ENCODE measurements at places on chromosomes 4 and X.

DNA sequence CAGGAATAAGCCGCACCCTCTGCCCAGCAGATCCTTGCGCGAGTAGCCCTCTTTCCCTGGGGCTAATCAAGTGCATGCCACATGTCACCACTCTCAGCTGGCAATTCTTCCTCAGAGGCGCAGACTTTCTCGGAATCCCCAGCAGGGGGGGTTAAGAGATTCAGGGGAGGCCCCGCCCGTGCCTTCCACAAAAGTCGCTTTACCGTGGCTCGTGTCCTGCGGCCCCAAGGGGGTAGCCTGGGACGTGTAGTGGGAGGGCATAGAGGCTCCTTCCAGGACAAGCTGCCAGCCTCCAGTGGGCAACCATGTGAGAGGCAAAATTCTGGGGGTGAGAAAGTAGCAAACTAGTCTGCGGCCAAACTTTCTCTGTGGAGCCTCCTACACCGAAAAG, 652 bp downstream of the SRPX start:
- no peak for DNase-seq

- no peak for DNase-seq
These were observed 269.2 kb downstream of the HNRNPD start for GRCh38 chr4:82104578-82104977.

GRCh38 chr4:128060121-128060698, 902 bp upstream of the LARP1B start:
- DNase-seq = no peak

GRCh38 chrX:72687396-72687795, 26.7 kb downstream of the PHKA1 start:
- DNase-seq = peak; percentile 32

DNA sequence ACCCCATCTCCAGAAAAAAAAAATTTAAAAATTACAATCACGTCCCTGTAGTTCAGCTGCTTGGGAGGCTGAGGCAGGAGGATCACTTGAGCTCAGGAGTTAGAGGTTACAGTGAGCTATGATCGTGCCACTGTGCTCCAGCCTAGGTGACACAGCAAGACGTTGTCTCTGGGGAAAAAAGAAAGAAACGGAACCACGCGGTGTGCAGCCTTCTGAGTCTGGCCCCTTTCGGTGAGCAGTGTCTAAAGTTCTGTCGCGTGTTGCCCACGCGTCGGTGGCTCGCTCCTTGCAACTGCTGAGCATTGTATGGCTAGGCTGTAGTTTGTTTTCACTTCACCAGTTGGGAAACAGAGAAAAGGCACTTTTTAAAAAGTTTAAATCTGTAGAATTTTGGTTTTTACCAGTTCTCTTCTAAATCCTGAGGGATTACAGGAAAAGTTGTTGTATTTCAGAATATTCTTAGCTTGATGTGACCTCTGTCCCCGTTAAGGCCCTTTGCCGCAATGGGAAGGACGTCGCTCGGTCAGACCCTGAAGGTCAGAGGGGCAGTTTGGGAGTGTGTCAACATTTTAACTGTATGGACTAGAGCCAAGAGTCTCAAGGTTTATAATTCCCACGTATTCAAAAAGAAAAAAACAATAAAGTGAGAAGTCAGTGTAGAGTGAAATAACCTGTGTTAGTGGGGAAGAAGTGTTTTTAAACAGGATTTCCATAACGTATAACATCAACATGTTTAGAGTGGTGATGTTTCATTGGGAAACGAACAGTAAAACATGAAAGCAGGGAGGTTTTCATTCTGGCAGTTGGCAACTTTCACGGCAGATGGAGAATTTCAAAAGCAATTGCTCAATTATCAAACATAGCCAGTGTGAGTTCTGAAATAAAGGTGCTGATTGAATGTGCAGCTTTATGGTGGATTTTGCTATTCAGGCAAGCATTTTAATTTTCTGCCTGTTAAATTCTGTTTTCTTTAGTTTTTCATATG, 45.8 kb upstream of the MSANTD1 start:
- DNase-seq = no peak

DNA sequence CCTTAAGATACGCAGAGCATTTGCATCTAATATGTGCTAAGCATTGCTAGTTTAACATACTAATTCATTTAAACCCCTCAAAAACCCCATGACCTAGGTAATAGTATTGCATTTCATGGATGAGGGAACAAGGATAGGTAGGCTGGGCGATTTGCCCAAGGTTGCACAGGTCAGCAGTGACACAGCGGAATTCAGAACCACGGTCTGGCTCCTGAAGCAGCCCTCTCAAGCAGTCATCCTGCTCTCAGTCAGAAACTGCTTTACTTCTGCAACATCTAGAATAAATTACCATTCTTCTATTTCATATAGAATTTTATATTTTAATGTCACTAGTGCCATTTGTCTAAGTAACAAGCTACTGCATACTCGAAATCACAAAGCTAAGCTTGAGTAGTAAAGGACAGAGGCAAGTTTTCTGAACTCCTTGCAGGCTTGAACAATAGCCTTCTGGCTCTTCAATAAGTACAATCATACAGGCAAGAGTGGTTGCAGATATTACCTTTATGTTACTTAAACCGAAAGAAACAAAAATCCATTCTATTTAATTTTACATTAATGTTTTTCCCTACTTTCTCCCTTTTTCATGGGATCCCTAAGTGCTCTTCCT, 555 bp upstream of the SPP1 start:
- no peak for DNase-seq

DNA sequence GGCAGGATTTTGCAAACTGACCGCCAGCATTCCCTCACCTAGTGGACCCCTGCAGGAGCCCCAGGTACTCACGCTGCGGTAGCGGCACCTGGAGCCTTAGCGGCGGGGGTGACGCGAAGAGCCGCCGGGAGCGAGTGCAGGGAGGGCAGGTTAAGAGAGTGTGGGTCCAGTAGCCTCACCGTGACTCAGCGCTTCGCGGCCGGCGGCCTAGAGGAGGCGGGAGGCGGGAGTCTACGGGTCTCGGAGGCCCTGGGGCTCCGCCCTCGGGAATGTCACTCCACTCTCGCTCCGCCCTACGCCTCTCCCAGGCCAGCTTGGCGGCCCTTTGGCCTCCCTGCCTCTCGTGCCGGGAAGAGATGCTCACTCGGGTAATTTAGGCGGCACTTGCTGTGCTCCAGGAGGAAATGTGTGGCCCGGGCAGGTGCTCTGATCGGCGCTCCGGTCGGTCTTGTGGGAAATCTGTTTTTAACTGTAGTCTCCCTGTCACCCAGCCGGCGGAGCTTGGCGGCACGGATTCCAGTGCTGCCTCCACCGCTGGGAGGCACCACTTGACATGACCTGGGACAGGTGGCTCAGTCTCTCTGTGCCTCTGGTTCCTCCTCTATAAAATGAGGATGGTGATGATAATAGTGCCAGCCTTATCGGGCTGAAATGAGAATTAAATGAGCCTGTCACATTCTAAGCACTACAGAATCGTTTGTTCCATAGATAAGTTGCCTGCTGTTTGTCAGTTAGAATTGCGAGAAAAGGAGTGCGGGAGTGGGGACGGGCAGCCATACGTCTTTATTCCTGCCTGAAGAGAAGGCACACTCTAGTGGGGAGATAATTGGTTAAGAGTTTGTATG, at the start of gene PIR:
Gene PIR (minus strand): TSS at position 216 of the 845 bp plus-strand sequence. CDS start 2,076 bp downstream, outside the sequence.
- peak; percentile 49 for DNase-seq

Data from GF-D8 (cell line).